ENCODE measurements at places on chromosomes 11 and 22. TPM values are rescaled to one million over a fixed set of nuclear protein-coding genes. Genes with fewer than 3 reads are reported as not detected.

Gene FAM180B
- total RNA-seq: not detected

GRCh38 chr11:115194802-115195110 lies 309.5 kb downstream of the CADM1 start:
- H3K4me3 ChIP-seq: no peak overlapping the region
- H3K4me1 ChIP-seq: no peaks in the 10 kb centered on the region
- no peak overlapping the region for H3K27ac ChIP-seq
- no peak for DNase-seq

Gene KIAA1671
- total RNA-seq: 85.1 TPM

DNA sequence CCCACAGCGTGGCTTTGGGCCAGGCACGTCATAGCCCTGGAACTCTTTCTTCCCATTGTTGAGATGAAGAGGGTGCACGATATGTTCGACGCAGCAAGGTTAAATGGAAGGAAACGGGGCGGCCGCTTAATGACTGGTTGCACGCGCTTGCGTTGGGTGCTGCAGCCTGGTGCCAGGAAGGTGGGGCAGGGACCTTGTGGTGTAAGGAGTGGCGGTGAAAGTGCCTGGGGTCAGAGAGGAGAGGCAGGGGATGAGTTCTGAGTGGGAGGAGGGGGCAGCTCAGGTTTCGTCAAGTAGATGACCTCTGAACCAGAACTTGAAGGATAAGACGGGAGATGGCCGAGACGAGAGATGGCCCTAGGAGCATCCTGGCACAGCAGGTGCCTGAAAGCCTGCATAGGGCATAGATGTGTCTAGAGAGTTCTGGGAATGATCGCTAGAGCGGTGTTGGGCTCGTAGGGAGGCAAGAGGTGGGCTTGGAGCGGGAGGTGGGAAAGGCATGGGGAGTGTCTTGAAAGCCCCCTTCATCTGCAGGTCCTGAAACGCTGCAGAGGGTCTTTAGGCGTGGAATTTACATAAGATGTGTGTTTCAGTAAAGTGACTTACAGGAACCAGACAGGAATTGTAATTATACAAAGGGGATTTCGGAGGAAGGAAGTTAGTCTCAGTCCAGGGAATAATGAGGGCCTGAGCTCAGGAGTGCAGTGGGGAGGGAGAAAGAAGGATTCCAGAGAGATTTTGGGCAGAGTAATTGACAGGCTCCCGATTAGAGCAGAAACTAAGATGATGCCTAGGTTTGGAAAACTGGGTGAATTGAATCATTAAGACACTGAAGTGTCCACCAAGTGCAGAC lies 43.2 kb upstream of the CLDN5 start:
- peaks cover 50% of the 10 kb centered on the region for H3K4me1 ChIP-seq
- H3K4me3 ChIP-seq: no peak overlapping the region
- DNase-seq: peak; percentile 65
- H3K27ac ChIP-seq: peak overlapping the region; percentile 88
- no peaks in the 10 kb centered on the region for H3K27me3 ChIP-seq
- no peaks in the 10 kb centered on the region for H3K36me3 ChIP-seq

DNA sequence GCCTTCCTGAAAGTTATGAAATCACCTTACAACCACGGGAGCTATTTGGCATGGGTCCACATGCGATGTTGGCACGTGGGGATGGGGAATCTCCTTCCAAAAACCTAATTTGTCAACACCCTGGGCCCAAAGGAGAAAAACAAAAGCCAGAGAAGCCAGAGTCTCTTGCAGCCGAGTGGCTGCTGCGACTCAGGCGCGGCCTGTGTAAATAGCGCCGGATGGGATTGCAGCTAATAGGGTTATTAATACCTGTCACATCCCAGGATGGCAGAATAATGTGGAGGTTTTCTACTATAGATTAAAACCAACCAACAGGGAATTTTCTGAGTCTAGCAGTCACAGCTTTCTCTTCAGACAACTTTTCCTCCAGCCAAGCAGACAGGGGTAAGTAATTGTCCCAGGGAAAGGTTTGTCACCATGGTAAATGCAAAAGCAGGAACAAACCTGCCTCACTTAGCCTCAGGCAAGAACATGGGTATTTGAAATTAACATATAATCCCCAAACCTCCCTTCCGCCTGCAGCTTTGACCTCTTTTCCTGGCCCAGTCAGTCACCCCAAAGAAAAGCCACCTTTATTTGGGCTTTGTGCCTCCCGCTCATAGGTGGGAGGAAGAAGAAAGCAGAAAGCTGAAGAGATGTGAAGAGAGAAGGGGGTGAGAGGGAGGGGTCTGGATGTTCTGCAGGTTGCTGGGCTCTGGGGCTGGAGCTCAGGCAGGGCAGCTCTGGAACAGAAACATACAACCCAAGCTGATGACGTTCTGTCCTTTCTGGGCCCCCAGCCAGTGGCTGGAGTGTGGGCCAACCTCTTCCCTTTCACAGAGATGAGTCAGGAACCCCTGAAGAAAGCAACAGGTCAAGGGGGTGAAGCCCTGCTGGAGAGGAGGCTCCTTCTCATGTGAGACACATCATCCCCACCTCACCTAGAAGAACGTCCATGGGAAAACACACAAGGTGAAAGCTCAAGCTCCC lies 376.5 kb downstream of the NXPE2 start:
- no peaks in the 10 kb centered on the region for H3K36me3 ChIP-seq
- no peaks in the 10 kb centered on the region for H3K4me1 ChIP-seq
- no peak overlapping the region for H3K27ac ChIP-seq
- H3K4me3 ChIP-seq: no peak overlapping the region
- DNase-seq: no peak
